Fibroblast of the aortic adventitia (primary cell): ENCODE measurements at places on chromosomes 5 and 9.

DNA sequence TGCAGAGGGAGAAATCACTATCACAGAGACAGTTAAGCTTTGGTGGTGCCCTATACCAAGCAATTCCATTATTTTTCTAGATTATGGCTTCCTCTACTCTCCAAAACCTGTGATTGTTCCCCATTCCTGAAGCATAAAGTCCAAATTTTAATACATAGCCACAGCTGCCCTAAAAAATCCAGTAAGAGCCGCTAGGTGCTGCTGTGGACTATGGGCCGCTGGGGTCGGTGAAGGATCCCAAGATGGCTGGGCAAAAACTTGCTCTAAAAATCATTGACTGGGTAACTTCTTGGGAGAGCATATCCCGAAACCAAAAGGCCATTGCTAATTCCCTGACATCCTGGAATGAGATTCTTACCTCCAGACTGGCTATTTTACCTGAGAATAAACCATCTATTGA lies 245.3 kb downstream of the NFIB start:
- no peak for DNase-seq

GRCh38 chr9:89657295-89657694 lies 52.5 kb downstream of the GADD45G start:
- no peak for DNase-seq

- peak; percentile 78 for DNase-seq
Observed at GRCh38 chr9:124810663-124811355, 33.9 kb downstream of the OLFML2A start.

GRCh38 chr5:37888476-37888875 lies 48.6 kb upstream of the GDNF start:
- peak; percentile 10 for DNase-seq

DNA sequence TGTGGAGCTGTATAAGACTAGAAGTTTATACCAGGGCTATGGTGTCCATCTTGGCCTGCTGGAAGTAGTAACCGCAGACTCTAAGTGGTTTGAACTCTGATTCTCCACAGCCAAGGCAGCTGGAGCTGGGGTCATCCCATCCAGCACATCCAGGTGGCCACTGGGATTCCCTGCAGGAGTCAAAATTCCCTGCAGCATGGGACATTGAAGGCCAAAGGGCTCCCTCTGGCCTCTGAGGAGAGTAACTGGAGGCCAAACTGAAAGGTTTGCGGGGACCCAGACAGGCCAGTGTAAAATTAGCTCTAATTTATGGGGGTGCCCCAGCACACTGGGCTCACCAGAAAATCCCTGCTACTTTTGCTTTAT lies 12.2 kb upstream of the PRXL2C start:
- no peak for DNase-seq

DNA sequence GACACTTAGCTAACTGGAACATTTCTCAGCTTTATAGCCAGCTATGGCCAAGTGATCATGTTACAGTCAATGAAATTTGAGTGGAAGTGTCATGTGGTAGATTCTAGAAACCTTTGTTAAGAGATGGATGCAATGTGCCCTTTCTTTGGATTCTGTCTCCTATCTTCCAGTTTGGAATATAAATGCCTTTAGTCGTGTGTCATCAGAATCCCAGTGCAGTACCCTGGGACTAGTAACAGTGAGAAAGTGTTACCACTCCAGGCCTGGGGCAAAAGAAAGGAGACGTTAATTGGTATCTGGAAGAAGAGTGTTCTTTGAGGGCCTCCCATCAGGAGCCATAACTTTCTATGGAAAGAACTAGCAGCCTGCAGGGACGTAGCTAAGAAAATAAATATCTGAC lies 149.6 kb downstream of the SNX18 start:
- DNase-seq: no peak

GRCh38 chr9:120905315-120906164 lies 21.1 kb downstream of the TRAF1 start:
- DNase-seq: no peak

DNA sequence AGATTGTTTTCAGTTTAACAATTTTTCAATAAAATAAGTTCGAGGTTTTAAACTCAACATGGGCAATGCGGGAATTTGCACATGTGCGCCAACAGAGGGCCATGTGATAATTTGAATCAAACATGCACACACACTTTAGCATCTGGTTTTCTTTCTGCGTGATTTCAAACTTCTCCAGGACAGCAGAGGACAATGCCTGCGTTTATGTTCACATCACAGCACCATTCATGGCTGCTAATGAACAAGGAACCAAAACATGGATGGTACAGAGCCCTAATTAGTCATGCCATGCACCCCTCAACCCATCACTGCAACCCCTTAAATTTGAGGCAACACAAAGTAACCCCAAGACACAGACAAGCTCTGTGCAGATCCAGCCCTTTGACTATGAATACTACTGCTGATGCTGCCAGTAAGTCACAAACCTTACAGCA lies 2.8 kb downstream of the SHC3 start:
- peak; percentile 54 for DNase-seq

DNA sequence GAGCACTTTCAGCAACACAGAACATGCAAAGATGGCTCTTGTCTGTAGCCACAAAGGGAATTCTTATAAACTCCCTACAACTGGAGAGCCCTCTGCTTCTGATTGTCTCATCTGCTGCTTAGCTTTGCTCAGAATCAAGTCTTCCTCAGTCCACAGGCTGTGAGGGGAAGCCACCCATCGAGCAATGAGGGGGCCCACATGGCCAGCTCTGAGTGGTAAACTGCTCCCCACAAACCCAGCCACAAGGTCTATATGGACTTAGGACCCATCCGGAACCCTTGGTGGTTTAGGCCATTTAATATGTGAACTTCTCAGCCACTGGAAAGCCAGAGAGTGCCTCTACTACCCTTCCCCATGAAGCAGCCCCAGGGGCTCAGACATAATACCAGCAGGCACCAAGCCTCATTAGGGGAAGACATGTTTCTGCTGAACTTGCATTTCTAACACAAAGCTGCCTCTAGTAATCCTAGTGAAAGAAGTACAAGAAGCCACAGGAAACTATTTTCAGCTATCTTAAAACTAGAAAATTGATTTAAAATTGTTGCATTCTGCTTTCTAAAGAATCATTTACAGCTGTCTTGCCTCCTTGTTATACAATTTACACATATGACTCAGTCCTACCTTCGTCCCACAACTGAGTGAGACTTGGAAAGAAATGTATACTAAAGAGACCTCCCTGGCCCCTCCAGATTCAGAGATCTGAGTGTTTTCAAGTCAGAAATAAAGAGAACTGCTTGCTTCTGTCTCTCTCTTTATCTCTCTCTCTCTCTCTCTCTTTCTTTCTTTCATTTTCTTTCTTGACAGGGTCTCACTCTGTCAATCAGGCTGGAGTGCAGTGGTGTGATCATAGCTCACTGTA lies 90.2 kb downstream of the ESM1 start:
- no peak for DNase-seq

DNA sequence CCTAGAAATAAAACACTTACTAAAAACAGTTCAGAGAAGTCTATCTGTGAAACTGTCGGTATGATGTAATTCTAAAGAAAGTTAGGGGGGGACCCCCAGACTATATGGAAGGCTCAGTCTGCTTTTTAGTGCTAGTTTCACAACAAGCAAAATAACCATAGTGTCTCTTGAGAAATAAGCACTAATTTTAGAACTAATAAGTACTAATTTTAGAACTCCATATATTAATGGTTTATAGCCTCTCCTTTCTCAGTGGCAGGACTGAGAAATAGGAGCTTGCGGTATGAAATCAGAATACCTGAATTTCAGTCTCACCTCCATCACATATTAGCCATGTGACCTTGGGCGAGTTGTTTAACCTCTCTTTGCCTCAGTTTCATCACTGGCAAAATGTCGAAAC lies 1.4 kb upstream of the PHF24 start:
- DNase-seq: no peak

DNA sequence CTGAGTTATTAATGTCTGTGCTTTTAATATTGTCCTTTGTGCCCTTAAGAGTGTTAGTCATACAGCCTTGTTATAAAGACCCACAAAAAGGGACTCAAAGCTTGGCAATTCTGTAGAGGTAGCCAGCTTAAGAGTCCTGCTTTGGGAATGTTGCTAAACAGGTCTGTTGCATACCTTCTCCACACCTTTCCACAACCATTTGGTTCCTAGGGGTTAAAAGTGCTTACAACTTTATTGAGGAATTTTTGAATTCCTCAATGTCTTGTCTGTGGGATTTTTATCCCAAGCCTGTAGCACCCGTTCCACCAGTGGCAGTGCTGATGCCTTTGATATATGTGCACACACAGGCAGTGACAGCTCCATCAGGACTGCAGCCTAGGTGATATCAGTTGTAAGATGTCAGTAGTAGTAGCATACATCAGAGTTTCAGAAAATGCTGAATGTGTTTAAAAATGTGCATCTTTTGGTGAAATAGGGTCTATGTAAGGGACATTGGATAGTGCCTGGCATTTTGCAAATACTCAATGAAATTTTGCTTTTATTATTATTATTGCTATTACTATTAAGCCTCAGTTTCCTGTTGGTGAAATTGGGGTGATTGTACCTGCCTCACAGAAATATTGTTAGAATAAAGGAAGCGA lies 68.5 kb downstream of the WWC1 start:
- no peak for DNase-seq

- no peak for DNase-seq
Observed at GRCh38 chr9:18327121-18327520, 146.8 kb upstream of the ADAMTSL1 start.

GRCh38 chr5:74009502-74009901 lies 383.5 kb downstream of the ARHGEF28 start:
- DNase-seq: no peak

GRCh38 chr5:6201631-6202030 lies 176.7 kb downstream of the MED10 start:
- peak; percentile 10 for DNase-seq

- peak; percentile 70 for DNase-seq
Observed at GRCh38 chr9:132800038-132800648, 77.9 kb downstream of the AK8 start.

DNA sequence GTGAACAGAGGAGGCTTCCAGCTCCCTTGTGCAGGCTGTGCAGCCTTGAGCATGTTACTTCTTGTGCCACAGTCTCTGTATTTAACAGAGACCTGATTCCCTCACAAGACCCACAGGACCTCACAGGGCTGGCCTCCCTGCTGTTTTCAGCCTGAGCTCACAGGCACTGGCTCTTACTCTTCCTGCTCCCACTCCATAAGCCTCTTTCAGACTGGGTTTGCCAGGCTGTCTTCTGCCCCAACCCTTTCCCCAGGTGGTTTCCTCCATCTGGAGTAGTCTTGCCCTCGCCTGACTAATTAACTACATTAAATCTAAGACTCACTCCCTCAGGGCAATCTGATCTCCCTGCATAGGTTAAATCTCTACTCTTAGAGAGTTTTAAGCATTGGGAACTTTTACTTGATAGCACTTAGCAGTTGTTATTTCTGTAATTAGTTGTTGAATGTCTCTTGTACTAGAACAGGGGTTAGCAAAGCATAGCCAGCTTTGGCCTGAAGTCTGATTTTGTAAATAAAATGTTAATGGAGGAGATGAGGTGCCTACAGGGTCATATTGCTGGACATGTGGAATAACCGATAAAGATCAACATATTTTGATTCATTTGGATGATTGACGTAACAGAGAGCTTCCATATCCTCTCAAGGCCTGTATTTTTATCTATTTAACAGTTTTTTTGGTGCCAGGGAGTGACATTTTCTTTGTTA lies 28.6 kb upstream of the SPATA31E1 start:
- no peak for DNase-seq

GRCh38 chr5:180217797-180218196 lies 8.8 kb upstream of the RASGEF1C start:
- no peak for DNase-seq
